Stimulated activated CD4-positive, alpha-beta T cell treated with anti-CD3 and anti-CD28 coated beads, Interleukin-1b, Interleukin-23, amount 100 ng/mL, for 4 hours (primary cell): ENCODE measurements at places on chromosomes 4 and X.

DNA sequence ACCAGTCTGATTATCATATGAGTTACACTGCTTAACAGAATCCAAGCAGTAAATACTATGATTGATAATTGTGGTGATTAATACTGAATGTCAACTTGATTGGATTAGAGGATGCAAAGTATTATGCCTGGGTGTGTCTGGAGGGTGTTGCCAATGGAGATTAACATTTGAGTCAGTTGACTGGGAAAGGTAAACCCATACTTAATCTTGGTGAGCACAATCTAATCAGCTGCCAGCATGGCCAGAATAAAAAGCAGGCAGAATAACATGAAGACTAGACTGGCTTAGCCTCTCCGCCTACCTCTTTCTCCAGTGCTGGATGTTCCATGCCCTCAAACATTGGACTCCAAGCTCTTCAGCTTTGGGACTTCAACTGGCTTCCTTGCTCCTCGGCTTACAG is 961.3 kb downstream of the ADGRL3 start:
- DNase-seq = no peak

DNA sequence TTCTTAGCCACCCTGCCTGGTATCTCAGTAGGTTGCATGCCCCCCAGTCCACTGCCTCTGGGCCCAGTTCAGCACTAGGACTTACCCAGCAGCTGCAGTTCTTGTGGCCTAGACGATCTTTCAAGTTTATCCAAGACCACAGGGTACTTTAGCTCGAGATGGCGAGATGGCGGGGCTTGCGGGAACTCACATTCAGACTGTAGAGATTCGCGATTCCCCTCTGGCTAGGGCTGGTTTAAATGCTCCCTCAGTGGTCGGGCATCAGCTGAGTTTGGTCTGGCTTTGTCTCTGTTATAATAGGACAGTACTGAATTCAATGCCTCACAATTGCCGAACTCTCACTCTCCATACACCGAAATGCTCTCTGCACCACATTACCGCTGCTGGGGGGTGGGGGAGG is 18.4 kb upstream of the RFC1 start:
- DNase-seq = no peak

DNA sequence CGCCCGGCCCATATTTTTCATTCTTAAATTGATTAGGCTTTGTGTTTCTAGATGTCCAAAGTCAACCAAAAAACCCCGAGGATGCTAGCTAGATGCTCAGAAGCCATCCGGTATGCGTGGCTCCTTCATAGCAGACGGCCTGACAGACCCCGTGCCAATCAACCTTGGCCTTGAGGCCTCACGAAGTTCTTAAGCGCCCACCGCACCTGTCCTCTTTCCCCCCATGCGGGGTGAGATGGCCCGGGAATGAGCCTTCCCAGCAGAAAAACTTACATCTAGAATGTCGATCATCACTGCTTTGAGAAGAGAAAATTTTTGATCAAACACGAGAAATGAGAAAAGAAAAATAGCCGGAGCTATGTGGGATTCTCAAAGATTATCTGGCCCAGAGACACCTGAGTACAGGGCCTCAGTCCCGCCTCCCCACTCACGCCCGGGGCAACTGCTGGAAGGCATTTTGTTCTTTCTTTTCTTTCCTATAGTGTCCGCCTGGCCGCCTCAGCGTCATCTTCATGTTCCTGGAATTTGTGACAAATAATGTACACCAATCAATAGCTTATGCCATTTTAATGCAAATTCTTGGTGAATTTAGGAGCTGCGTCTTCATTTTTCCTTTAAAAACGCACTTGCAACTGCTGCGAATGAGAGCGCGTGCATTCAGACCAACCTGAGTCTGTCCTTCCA is 1.6 kb upstream of the NAT8L start:
- no peak for DNase-seq

- DNase-seq = no peak
These were observed 20.8 kb downstream of the ARHGEF6 start for GRCh38 chrX:136759968-136760367.

GRCh38 chr4:128288689-128289106 is 1.1 kb upstream of the PGRMC2 start:
- DNase-seq = no peak

- DNase-seq = no peak
These were observed 67.7 kb upstream of the HMX1 start for GRCh38 chr4:8939160-8939839.
